Stimulated activated effector memory CD8-positive, alpha-beta T cell treated with anti-CD3 and anti-CD28 coated beads, Interleukin-12 subunit alpha, Interleukin-12 subunit beta, amount 100 ng/mL, for 72 hours (primary cell): ENCODE measurements at places on chromosomes 12 and 14.

- DNase-seq: no peak
These were observed 30.9 kb downstream of the SLC35F4 start for GRCh38 chr14:57834961-57835360.

DNA sequence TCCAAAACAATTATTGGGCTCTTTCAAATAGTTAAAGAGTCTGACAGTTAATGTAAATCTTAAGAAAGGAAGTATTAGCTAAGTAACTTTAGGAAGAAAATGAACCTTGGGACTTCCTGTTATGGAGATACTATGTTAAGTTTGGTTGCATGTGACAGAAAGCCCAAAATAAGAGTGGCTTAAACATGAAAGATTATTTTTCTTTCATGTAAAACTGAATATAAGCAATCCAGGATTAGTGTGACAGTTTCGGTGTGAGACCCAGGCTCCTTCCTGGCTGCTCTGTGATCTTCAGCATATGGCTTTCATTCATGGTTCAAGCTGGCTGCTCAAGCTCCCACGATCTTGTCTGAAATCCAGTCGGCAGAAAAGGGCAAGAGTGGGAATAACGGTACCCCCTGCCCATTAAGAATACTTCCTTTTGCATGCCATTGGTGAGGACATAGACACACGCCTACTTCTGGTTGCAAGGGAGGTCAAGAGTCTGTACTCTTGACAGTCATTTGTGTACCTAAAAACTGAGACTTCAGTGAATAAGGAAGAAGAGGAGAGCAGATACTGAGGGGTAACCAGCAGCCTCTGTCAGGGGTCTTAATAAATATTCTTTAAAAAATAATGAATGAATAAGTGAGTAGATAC is 2.2 kb upstream of the RPAP3 start:
- DNase-seq: no peak

GRCh38 chr14:44942436-44942835 is 19.3 kb downstream of the KLHL28 start:
- DNase-seq: no peak

- peak; percentile 77 for DNase-seq
These were observed at the start of gene RNU6-7 for GRCh38 chr14:32201816-32202490. TSS of gene RNU6-7 (plus strand) at chr14:32202045.

DNA sequence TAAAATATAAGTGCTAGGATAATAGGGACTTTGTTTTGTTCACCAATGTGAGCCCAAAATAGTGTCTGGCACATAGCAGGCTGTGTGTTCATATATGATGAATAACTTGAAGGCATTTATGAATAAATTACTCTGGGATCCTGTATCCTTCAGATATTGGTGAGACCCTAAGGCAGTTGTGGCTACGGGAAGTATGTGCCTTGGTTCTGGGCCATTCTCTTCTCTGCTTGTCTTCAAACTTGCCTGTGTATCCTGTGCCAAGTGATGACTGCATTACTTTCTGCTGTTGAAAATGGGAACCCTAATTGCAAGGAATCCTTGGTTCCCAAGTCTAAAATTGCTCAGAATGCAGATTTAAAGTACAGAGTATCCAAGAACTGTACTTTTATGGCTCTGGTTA is 67.6 kb upstream of the KTN1 start:
- no peak for DNase-seq

DNA sequence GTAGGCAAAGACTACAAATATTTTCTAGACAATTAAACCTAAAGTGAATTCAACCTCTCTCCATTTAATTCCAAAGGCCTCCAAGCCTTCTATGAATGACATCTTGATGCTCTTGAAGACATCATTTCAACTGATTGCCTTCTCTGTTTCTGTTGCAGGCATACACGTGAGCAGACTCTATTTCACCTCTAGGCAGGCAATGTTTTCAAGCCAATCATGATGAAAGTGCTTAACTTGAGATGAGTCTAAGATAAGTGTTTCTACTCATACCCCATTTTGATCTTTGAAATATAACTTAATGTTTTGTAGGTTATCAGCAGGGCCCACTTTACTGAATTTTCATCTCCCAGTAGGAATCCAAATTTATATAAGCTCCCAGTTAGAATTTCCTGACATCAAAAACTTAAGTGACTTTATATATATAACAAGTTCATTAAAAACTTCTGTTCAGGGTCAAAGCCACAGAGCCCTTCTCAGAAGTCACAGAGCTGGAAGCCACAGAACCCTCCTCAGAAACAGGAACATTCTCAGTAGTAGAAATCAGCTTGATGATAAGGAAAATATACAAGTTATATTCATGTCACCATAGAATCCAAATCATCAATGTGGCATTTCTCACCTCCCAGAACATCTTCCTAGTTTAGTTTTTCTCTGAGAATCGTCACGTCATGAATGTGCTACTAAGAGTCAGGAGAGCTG is 108.5 kb downstream of the PHLDA1 start:
- no peak for DNase-seq

- DNase-seq: no peak
These were observed 16.0 kb downstream of the MRPL42 start for GRCh38 chr12:93483151-93483807.
